Esophagus muscularis mucosa (tissue), 4 donors: ENCODE measurements at places on chromosomes 6 and 20. TPM values are rescaled to one million over a fixed set of nuclear protein-coding genes. Genes with fewer than 3 reads are reported as not detected.

- no peaks in the 10 kb centered on the region for H3K36me3 ChIP-seq
- no peak overlapping the region for H3K27ac ChIP-seq
- H3K4me3 ChIP-seq: no peak overlapping the region
- peaks cover 3% of the 10 kb centered on the region for H3K4me1 ChIP-seq
Observed at GRCh38 chr20:23013429-23013828, 21.7 kb upstream of the SSTR4 start.

- no peak overlapping the region for H3K27ac ChIP-seq
- H3K4me1 ChIP-seq: peaks cover 17% of the 10 kb centered on the region
Observed at GRCh38 chr20:50904067-50904570, 27.1 kb downstream of the ADNP start.

DNA sequence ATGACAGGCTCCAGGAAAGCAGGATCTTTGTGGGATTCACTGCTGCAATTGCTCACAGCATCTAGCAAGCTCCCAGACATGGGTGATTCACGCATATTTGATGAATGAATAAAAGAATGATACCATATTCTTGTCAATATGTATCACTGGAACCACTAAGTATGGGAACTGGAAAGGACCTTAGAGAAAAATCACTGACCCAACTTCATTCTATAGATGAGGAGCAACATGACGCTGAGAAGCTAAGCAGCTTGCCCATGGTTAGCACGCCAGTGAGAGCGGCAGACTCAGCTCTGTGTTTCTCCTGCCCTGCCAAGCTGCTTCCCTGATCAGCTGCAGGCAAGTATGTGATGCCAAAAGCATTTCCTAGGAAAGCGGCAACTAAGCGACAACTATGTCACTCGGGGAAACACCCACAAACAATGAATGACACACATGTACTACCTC, 66.8 kb downstream of the PPP1R3G start:
- no peaks in the 10 kb centered on the region for H3K4me1 ChIP-seq
- DNase-seq: no peak
- H3K27ac ChIP-seq: no peak overlapping the region
- H3K36me3 ChIP-seq: no peaks in the 10 kb centered on the region
- no peaks in the 10 kb centered on the region for H3K27me3 ChIP-seq

DNA sequence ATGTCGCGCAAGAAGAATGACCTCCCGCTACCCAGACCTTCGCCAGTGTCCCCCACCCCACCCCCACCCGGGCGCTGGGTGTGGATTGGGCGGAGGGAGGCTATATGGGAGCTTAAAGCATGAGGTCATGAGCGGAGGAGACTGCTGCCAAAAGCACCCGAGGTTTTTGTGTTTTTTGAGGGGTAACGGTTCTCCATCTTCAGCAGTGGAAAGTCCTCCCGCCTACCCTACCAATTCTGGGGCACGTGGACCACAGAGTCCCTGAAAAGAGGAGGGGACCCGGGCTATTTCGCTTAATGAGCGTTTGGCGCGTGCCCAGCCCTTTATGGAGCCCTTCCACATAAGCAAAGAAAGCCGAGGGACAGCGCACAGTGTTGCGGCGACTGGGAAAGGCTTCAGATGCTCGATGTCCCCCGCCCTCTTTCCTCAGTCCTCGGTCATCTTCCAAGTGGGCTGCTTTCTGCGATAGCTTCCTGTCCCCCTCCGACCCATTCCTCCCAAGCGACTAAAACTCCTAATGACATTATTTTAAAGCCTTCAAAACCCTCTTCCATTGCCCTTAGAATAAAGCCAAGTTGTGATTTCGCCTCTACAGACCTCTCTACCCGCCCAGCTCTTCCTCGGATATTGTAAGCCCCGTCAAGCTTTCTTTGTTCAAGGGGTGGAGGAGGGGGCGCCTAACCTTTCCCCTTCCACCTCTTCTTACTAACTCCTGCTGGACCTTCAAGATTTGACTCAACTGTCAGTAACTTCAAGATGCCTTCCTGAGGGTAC, 2.1 kb upstream of the TRERF1 start:
- H3K4me1 ChIP-seq: peaks cover 35% of the 10 kb centered on the region
- peak overlapping the region; percentile 78 for H3K4me3 ChIP-seq
- H3K36me3 ChIP-seq: no peaks in the 10 kb centered on the region
- DNase-seq: peak; percentile 92

- H3K27ac ChIP-seq: no peak overlapping the region
- peaks cover 89% of the 10 kb centered on the region for H3K36me3 ChIP-seq
- no peaks in the 10 kb centered on the region for H3K4me1 ChIP-seq
- no peak overlapping the region for H3K4me3 ChIP-seq
- no peak for DNase-seq
- no peaks in the 10 kb centered on the region for H3K27me3 ChIP-seq
Observed at GRCh38 chr20:48631114-48632016, 196.4 kb downstream of the PREX1 start.

GRCh38 chr20:8454137-8454712, 322.2 kb downstream of the PLCB1 start:
- no peak for DNase-seq
- no peak overlapping the region for H3K4me3 ChIP-seq
- H3K27me3 ChIP-seq: no peaks in the 10 kb centered on the region

DNA sequence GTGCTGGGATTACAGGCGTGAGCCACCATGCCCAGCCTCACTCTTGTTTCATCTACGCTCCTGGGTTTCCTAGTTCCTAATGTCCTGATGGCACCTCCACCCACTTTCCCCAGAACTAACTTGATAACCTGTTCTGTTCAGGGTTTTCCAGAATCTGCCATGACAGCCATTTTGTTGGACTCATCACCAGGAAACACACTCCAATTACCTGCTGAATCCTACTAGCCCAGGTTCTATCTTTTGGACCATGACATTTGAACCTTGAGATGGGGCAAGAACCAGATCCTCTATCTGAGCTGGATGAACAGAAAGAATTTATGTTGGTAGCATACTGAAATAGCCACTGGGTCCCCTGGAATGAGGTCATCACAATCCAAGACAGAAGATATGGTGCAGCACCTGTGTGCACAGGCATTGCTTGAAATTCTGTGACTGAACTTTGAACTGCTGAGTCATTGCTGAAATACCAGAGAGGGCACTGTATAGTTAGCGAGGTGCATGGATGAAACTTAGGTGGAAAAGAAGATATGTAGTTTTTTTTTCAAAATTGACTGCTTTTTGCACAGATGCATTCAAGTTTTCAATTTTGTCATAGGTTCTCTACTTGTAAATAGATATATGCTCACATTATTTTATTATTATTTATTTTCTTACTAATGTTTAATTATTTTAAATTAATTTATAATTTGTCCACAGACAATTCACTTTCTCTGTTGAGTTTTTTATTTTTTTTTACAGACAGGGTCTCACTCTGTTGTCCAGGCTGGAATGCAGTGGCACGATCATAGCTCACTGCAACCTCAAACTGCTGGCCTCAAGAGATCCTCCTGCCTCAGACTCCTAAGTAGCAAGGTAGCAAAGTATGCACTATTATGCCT, 42.8 kb upstream of the TASP1 start:
- no peak for DNase-seq
- no peaks in the 10 kb centered on the region for H3K36me3 ChIP-seq
- H3K27ac ChIP-seq: no peak overlapping the region
- H3K4me3 ChIP-seq: no peak overlapping the region

- no peak for DNase-seq
- H3K4me1 ChIP-seq: peaks cover 50% of the 10 kb centered on the region
- H3K27me3 ChIP-seq: no peaks in the 10 kb centered on the region
- peak overlapping the region; percentile 99 for H3K4me3 ChIP-seq
Observed at GRCh38 chr20:41029150-41029901, 704 bp downstream of the TOP1 start.

- H3K27ac ChIP-seq: no peak within 1 kb of the TSS
- no peaks in the 10 kb centered on the region for H3K36me3 ChIP-seq
- H3K4me1 ChIP-seq: no peaks in the 10 kb centered on the region
- no peak within 1 kb of the TSS for H3K4me3 ChIP-seq
Observed at GRCh38 chr6:52087498-52087999, at the start of gene PKHD1. PKHD1 (minus strand) TSS chr6:52087613; CDS start chr6:52084933, 2,680 bp downstream.

GRCh38 chr6:170143401-170144150, 147.3 kb downstream of the DLL1 start:
- peaks cover 5% of the 10 kb centered on the region for H3K27me3 ChIP-seq
- H3K4me3 ChIP-seq: no peak overlapping the region
- H3K27ac ChIP-seq: no peak overlapping the region
- no peaks in the 10 kb centered on the region for H3K36me3 ChIP-seq

DNA sequence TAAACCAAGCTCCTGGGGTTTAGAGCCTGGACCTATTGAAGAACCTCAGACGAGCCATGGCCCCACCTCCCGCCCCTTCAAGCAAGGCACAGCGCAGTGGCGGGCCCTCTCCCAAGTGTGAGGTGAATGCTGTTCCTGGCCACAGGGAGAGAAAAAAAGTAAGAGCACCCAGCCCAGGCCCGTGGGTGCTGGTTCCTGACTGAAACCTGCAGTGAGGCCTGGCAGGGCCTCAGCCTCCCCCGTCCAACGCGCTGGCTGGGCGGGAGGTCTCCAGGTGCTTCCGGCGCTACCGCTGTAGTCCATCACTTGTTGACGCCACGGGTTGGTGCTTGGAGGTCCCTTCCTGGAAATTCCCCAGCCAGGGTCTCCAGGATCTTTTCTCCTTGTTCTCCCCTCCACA, 5.5 kb upstream of the FAM83C start:
- DNase-seq: no peak
- H3K27me3 ChIP-seq: no peaks in the 10 kb centered on the region
- no peak overlapping the region for H3K27ac ChIP-seq
- peaks cover 10% of the 10 kb centered on the region for H3K4me1 ChIP-seq
- H3K4me3 ChIP-seq: no peak overlapping the region

SLC17A3 gene
- total RNA-seq: not detected

PTCRA gene
- total RNA-seq: not detected

ULBP1 gene
- not detected for total RNA-seq

LGSN gene
- not detected for total RNA-seq

PGM3 gene
- 15.4 TPM for total RNA-seq
